Suprapubic skin (tissue), 4 donors: ENCODE measurements at places on chromosomes 7 and 10. TPM values are rescaled to one million over a fixed set of nuclear protein-coding genes. Genes with fewer than 3 reads are reported as not detected.

GRCh38 chr7:44060948-44061644, 4.3 kb downstream of the PGAM2 start:
- DNase-seq = peak; percentile 55

DNA sequence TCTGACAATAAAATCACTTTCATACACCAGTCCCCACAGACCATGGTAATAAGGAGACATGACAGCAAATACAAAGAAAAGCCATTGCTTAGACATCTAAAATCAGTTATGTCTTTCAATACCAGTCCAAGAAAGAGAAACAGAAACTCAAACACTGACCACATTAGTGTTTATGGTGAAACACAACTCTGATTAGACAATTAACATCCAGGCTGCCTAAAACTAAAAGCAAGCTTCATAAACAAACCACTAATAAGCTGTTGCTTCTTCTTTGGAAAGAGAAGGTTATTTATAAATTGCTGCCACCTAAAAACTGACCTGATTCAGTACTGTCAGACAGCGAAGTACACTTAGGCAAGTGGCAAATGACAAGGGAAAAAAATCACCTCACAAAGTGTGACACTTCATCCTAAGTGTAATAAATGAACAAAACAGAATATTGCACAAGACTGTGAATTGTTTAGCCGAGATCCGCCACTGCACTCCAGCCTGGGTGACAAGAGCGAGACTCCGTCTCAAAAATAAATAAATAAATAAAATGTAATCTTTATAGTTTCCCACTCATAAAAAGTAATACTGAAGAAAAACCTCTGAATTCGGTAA, 277.4 kb downstream of the PARD3 start:
- DNase-seq = no peak

GRCh38 chr10:16586358-16587138, 64.9 kb upstream of the C1QL3 start:
- no peak for DNase-seq

DNA sequence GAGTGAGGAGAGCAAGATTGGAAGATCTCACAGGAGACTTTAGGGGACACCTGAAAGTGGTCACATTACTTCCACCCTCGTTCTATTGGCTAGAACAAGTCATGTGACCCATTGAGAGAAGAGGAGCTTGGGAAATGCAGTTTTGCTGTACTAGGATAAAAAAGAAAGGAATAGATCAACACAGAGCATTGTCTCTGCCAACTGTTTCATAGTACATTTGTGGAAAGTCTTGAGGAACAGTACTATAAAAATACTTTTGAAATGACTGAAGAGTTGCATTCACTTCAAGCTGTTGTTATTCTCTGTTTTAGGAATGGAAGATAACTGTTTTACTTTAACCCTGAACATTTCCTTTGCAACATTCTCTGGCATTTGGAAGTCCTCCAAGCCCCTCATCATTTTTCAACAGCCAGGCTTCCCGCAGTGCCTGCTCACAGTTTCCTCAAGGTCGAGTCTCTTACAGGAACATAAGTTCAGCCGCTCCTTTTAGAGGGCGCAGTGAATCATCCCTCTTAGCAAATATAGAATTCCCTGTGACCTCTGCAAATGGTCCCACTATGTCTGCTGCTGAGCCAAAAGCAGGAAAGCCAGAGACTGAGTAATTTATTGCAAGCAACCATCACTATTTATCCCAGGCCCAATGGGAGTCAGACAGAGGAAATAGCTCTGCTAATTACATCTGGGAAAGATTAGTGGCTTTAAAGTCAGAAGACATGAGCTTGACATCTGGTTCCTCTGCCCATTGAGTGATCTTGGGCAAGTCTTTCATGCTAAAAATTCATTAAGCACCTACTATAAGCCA, 40.7 kb downstream of the MRPL32 start:
- DNase-seq = peak; percentile 73

DNA sequence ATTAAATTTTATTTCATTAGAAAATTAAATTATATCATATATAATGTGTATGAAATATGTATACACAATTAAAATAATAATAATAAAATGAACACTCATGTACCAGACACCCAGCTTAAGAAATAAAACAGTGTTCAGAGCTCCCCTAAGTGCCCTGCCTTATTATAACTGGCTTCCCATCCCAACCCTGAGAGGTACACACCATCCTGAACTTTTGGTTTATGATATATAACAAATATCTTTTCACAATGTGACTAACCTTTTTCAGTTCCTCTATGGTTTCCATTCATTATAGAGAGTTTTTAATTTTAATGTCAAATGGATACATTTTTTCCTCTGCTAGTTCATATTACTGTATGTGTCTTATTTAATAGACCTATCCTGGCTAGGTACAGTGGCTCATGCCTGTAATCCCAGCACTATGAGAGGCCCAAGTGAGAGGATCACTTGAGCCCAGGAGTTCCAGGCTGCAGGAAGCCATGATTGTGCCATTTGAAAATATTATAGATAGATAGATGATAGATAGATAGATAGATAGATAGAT, 24.0 kb upstream of the STEAP2 start:
- DNase-seq = no peak

- no peak for DNase-seq
Measured at GRCh38 chr10:114870486-114870885, 48.9 kb downstream of the FHIP2A start.

DNA sequence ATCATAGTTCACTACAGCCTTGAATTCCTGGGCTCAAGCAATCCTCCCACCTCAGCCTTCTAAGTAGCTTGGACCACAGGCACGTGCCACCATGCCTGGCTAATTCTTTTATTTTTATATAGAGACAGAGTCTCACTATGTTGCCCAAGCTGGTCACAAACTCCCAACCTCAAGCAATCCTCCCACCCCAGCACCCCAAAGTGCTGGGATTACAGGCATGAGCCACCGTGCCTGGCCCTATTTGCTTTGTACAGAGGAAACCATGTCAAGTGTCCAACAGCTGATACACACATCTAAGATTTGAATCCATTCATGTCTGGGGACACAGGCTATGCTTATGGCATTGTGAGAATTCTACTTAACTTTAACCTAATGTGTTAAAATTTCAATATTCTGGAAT, 29.9 kb upstream of the MPP7 start:
- no peak for DNase-seq

- no peak for DNase-seq
Measured at GRCh38 chr7:30813466-30813865, 42.2 kb downstream of the MINDY4 start.

DNA sequence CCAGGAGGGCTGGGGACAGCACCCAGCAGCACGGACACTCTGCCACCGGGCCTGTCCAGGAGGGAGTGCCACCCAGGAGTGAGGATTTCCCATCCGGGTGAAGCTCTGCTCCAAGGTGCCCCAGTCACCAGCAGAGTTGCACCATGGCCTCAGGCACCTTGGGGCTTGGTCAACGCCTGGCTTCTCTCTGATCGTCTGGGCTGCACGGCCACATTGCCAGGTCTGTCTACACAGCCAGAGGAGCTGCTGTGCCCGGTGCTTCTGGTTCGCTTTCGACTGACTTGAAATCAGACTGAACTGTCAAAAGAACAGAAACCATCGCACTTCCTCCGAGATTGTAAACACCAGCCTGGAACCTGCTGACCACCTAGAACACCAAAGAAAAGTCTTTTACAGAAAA, 12.0 kb downstream of the SHH start:
- no peak for DNase-seq

GRCh38 chr7:6460303-6460702, 12.5 kb upstream of the DAGLB start:
- no peak for DNase-seq

GRCh38 chr10:62047960-62048383, 146.5 kb downstream of the ARID5B start:
- no peak for DNase-seq

- peak; percentile 66 for DNase-seq
Measured at GRCh38 chr10:12194752-12195271, 879 bp downstream of the NUDT5 start.

DNA sequence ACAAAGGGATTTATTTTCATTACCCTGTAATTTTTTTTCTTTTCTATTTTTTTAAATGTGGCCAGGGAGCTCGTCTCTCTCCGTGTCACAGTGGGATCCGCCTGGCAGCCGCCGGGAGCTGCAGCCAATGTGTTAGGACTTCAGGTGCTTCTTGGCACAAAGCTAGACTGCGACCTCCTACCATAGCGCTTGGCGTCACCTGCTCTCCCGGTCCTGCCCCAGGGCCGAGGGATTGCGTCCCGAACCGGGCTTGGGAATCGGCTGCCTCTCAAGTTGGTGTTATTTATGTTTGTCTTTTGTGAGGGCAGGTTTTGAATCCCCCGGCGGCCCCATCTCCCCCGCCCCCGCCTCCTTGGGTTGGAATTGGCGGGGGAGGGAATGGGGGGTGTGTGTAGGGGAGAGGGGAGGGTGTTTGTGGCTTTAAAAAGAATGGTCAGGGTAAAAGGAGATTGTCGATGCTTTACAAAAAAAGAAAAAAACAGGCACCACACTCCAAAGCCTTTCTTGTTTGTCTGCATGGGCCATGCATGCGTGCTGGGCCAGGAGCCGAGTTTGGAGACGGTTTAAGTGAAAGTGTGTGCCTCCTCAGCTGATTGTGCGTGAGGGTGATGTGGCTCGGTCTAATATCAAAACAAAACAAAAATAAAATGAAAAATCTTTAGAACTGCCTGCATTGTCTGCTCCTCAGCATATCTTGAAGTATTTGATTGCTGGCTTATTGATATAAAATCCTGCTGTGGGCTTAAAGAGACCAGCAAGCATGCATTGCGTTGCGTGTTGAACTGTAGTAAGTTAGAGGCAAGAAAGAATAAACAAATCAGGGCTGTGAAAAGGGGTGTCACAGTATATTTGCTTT, 1.2 kb downstream of the PPP1R9A start:
- DNase-seq = no peak

DNA sequence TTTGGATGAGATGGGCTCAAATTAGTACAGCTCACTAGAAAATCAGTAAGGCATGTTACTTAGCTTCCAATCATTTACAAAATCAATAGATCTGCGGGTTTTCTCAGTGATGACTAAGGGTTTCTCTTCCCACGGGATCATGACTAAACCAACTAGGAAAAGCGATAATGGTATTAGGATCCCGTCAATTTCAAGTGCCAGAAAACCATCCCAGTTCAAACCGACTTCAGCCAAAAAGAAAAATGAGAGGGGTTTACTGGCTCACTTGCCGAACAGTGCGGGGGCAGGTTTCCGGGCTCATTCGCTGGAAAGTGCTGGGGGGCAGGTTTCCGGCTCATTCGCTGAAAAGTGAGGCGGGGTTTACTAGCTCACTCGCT, 62.1 kb upstream of the LYZL2 start:
- no peak for DNase-seq

DNA sequence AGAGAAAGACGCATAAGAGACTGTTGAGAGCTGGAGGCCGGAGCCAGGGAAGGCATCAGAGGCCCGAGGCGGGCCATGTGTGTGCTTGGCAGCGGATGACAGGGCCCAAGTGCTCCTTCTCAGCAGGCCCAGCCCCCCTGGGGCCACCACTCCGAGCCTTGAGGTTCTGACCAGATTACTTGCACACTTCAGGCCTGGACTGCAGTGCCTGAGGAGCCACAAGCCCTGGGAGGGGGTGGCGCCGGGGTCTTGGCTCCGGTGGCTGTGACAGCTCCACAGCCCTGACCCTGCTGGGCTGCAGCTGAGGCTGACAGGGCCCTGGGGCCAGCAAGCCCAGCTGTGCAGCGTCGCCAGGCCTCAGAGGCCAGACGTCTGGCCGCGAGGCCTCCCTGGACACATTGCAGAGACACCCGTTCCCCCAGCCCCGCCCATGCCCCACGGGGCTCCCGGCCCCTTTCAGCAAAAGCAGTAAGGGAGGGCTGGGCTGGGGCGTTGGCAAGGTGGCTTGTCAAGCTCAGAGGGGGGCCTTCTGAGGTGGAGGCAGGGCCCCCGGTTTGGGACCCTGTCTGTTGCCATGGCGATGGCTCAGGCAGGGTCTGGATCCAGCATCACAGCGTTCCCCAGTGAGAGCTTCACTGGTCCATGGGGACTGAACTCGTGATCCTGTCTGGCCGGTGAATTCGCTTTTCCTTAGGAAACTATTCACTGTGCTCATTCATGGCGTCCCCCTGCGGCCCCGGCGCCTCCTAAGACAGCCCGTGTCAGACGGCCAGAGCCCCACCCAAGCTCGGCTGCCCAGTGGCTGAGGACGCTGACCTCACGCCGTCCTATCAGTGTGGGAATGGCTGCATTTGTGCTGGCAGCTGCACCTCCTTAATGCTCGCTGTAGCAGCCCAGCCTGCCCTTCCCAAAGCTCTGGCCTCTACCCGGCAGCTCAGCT, 5.7 kb downstream of the ELN start:
- peak; percentile 81 for DNase-seq

GRCh38 chr10:47133871-47134570, 166.0 kb upstream of the GDF10 start:
- DNase-seq = no peak

DNA sequence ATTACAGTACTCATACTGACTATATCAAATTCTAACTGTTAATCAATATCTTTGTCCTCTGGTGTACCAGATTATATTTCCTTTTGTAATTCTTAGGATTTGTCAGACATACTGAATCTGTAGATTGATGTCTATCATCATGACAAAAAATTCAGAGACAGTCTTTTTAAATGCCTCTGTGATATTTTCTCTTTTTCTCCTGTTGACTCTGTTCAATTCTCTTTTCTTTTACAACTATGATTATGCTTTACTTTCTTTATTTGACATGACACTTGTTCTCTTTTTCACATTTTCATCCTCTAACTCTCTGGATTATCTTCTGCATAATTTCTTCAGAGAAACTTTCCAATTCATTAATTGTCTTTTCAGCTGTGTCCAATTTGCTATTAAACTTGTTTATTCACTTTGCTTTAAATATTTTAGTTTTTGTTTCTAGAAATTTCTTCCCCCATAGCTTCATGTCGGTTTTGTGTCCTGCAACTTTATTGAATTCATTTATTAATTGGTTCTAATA, 153.6 kb downstream of the PFKFB3 start:
- DNase-seq = no peak

DNA sequence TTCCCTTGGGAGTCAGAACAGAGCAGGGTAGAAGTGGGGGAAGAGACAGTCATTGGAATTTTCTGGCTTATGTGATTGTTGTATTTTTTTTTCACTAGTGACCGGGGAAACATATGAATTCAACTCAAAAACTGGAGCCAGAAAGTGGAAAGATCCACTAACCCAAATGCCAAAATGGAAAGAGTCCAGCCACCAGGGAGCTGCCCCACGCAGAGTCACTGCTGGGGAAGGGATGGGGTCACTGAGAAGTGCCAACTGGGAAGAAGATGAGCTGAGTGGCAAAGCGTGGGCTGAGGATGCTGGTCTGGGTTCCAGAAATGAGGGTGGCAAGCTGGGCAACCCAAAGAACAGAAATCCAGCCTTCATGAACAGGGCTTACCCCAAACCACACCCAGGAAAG, 69.2 kb downstream of the CDHR3 start:
- no peak for DNase-seq

DNA sequence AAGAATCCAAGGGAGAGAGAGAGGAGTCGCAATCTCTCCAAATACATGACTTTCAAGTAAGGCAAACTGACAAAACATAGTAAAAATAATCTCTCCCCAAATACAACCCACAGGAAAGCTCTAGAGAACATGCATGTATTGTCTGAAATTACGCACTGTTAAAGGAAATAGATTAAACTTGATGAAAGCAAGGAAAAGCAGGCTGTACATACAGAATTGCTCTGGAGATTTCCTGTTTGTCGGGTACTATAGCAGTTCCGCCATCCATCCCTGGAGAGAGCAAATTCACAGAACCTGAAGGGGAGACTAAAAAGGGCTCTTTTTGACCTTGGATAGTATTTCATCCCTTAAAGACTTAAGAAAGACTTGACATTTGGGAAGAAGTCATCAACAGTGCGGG, 170.2 kb upstream of the BET1 start:
- DNase-seq = no peak

The PRKG1 gene
- 2.0 TPM for total RNA-seq

The HOXA5 gene
- 13.2 TPM for total RNA-seq

The SPAG6 gene
- not detected for total RNA-seq

The GPR15LG gene
- total RNA-seq = 19.3 TPM

The ASAH2B gene
- 1.0 TPM for total RNA-seq
